ENCODE measurements at places on chromosomes 6 and 20.

- no peak for DNase-seq
Measured at GRCh38 chr20:61544910-61545889, 293.1 kb downstream of the CDH4 start.

GRCh38 chr6:140230282-140230681 lies 855.8 kb upstream of the CITED2 start:
- DNase-seq, result no peak

GRCh38 chr20:61749406-61750075 lies 316.1 kb downstream of the TAF4 start:
- DNase-seq, result no peak

DNA sequence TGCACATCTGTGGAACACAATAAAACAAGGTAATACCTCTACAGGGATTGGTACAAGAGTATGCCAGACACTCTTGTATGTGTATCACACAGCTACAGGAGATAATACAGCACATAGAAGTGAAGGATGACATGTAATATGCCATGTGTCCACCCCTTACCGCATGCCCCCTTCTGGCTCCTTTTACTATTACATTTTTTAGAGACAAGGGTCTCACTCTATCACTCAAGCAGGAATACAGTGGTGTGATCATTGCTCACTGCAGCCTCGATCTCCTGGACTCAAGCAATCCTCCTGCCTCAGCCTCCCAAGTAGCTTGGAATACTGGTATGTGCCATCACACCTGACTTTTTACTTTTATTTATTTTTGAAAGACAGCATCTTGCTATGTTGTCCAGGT lies 4.2 kb upstream of the NCR3 start:
- no peak for DNase-seq

DNA sequence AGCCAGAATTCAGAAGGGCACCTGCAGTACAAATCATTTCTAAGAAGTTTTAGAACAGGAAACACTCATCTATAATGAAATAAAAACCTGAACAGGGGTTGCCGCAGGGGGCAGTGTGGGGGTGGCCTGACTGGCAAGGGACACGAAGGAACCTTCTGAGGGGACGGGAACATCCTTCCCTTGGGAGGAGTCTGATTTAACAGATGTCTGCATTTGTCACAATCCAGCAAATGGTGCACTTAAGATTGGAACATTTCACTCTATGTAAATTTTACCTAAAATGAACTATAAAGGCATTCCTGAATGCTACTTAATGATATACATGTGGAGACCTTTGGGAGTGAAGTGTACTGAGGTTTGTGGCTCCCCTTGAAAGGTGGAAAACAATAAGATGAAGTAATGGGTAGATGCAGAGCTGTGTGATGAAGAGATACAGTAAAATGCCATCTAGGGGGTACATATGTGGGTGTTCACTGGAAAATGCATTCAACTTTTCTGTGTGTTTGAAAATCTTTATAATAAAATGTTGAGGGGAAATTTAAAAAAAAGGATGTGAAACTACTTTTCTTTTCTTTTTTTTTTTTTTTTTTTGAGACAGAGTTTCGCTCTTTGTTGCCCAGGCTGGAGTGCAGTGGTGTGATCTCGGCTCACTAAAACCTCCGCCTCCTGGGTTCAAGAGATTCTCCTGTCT lies 89.5 kb downstream of the SNX5 start:
- no peak for DNase-seq

- DNase-seq, result no peak
Measured at GRCh38 chr6:62367601-62368000, 81.6 kb upstream of the KHDRBS2 start.

- DNase-seq, result peak; percentile 46
Measured at GRCh38 chr20:41180599-41181333, 43.4 kb downstream of the PLCG1 start.

- no peak for DNase-seq
Measured at GRCh38 chr20:61810738-61811135, 254.9 kb downstream of the TAF4 start.

DNA sequence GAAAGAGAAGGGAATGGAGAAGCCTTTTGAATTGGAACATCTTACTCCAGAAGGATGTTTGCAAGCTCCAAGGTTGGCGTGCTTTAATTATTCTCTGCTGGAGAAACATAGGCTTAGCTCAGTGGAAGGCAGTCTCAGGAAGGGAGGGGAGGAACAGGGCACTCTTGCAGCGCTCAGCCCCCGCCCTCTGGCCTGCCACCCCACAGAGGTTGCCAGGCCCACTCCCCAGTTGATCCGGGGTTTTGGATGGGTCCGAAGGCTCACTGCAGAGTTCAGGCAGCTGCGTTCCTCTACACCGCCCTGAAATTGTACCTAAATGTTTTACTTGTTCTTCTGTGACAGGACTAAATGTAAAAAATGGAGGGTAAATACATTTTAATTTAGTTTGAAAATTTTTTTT lies 155.2 kb upstream of the DTNBP1 start:
- no peak for DNase-seq

DNA sequence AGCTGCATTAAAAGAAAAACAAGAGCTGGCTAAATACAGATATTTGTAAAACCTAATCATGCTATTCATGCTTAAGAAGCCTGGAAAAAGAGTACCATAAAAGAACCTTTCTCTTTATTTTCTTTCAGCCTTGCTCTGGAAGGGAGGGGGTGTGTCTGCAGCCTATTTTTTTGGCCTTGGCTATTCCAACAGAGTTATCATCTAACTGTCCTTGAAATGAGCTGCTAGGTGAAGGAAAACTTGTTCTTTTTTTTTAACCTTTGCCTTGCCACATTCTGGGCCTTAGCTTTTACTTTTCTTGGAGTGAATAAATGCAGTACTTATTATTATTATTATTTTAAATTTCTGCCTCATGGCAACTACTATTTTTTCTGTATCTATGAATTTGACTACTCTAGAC lies 224.9 kb upstream of the SYNCRIP start:
- DNase-seq, result no peak

- DNase-seq, result no peak
Measured at GRCh38 chr6:41345901-41346300, 10.5 kb downstream of the NCR2 start.

DNA sequence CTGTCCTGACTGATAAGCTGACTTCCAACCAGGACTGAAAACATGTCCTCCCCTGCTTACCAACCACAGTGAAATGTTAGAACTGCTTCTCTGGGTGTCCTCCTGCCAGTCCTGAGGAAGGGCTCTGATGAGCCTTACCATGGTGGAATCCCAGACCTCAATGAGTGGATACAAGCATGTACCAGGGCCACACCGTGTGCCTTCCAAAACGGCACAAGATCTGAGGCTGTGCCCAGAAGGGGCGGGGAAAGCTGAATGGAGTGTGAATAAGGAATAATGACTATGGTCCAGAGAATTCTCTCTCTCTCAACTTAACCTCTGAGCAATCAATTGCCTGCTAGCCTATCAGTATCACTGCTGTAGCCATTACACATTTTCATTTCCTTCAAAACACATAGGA lies 51.7 kb downstream of the PDE10A start:
- no peak for DNase-seq

GRCh38 chr6:125190667-125191066 lies 37.1 kb downstream of the TPD52L1 start:
- DNase-seq, result no peak

GRCh38 chr6:132790450-132790849 lies 8.0 kb downstream of the SLC18B1 start:
- DNase-seq, result no peak

GRCh38 chr6:84062519-84063154 lies 29.1 kb downstream of the MRAP2 start:
- DNase-seq, result no peak

GRCh38 chr20:23232219-23232581 lies 118.4 kb upstream of the NXT1 start:
- no peak for DNase-seq

- no peak for DNase-seq
Measured at GRCh38 chr6:14399635-14400034, 282.1 kb downstream of the CD83 start.

DNA sequence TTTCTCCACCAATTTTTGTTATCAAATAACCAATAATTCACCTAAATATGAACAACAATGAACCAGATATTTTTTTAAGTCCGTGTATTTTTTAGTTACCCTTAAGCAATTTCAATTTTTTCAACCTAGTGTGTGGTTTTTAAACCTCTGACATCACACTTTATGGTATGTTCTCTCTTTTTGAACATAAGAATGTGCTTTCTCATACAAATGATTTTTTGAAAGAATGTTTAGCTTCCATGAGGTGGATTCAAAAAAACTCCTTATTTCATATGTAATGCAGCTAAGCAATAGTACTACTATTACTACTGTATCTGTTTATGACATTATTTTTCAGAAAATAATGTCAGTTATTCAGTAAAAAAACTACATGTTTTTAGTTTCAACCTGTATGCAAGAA lies 19.4 kb upstream of the MEI4 start:
- DNase-seq, result no peak

- no peak for DNase-seq
Measured at GRCh38 chr20:8094850-8095249, 37.2 kb upstream of the PLCB1 start.

GRCh38 chr6:15324427-15324985 lies 78.6 kb downstream of the JARID2 start:
- DNase-seq, result no peak

- DNase-seq, result no peak
Measured at GRCh38 chr20:62489186-62489931, 13.6 kb upstream of the GATA5 start.

DNA sequence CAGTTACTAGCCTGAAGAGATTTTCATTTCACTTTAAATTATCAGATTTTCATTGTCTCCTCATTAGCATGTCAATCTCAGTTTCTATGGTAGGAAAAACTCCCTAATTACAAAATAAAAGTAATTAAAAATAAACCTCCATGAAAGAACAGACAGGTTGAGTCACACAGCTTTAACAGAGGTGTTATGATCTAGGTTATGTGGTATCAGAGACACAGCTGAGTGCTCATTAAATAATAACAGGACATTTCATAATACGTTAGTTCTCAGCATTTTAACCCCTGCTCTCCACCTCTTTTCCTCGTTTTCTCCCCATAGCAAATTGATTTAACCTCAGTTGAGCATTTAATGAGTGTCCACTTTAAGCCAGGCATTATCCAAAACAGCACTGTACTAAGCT lies 21.9 kb downstream of the TPBG start:
- DNase-seq, result no peak
